ENCODE measurements at places on chromosomes 3 and 15.

DNA sequence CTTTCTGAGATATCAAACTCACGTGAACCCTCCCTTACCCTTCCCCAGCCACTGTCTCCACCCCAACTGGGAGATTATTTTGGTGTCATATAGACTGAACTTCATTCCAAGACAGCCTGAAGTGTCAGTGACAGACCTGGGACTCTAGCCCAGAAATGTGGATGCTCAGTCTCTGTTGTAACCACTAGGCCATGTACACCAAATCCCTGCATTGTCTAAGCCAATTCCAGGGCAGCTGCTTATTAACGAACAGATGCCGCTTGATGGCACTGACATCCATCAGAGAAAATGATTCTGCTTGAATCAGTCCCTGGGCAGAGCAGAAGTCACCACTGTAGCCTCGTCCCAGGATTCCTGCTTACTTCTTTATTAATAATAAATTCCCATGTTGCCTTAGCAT, 305.5 kb downstream of the GRM7 start:
- DNase-seq: no peak

DNA sequence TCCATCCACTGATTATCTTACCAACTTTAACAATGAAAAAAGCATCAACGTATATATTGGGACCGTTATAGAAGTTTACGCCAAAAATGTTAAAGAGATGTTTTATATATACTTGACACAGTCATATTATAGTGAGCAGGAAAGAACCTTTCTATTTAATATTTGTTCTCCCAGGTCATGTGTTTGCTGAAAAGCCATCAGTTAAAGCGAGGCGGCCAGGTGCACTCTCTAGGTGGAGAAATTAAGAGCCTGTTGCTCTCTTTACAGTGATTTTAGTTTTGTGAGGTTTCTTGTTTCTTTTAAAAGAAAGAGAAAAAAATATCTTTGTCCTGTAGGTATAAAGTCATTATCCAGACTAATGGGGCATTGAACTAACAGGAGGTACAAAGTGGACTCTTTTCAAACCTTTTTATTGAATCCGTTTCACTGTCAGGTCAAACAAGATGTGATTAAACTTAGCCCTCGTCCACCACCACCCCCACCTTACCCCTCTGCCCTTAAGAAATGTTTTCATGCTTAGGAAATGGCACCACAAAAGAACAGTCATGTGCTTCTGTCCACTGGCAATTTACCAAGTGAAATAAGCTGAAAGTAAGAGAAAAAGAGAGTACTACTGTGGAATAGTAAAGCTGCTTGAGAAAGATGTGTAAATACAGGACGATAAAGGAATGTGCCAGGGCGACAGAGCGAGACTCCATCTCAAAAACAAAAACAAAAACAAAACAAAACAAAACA, 279.9 kb downstream of the PTPRG start:
- no peak for DNase-seq

GRCh38 chr15:101642361-101642760, 9.8 kb downstream of the TM2D3 start:
- no peak for DNase-seq

- no peak for DNase-seq
These were observed 45.3 kb downstream of the TOP2B start for GRCh38 chr3:25619382-25619781.

Data from activated CD4-positive, alpha-beta T cell treated with anti-CD3 and anti-CD28 coated beads for 48 hours (primary cell).